Fibroblast of upper back skin (primary cell): ENCODE measurements at places on chromosomes 7 and 10.

DNA sequence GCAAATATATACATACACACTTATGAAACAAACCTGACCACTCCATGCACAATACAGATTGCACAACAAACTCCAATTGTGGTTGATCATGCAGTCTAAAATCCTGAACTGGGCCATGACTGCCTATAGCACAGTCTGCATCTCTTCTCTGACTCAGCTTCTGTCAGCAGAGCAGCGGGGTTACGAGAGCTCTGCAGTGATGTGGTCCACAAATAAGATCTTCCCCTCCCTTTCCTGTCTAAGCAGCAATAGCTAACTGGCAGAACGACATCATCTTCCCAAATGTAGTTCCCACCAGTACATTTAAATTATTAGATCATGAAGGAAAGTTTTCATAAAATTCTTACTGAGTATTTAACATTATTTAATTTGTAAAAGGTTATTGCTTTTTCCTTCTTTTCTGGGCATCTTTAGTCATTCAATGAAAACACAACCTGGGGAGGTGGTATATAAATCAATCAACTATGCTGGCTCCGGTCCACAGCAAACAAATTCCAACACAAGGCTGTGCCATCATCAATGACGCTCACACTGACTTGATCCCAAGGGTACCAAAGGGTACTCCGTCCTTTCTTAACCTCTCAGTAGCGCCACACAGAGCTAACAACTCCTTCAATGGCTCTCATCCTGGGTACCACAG is 17.1 kb downstream of the ARHGAP21 start:
- peak; percentile 95 for DNase-seq

GRCh38 chr7:4641091-4641666 is 40.9 kb upstream of the FOXK1 start:
- DNase-seq = no peak

DNA sequence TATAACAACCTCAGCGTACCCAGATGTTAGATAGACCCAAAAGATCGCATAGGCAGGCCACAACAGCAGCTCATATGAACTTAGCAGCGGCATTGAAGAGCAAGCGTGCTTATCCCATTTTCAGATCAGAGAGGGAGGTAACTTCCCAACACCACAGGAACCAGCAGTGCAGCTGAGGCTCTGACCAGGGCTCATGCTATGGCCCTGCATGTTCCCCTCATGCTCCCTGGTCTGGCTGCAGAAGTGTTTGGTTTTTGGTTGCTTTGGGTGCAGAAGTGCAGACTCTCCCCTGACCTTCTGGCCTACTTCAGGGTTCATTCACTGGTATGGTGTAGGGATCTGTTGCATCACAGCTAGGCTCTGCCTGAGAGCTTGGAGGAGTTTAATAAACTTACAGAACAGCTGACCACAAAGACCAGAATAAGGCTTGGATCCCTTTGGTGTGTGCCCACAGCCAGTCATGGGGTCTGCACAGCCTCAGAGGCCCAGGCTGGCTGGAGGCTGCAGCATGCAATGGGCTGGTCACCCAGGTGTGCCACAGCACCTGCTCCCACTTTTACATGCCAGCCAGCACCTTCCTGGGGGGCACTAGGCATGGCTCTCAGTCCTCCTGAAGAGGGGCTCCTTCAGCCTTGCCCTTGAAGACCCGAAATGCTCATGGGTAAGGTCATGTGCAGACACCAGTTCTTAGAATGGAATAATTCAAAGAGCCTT is 9.1 kb upstream of the CXCL12 start:
- no peak for DNase-seq

- no peak for DNase-seq
Measured at GRCh38 chr7:90210981-90211380, 559 bp upstream of the STEAP2 start.

DNA sequence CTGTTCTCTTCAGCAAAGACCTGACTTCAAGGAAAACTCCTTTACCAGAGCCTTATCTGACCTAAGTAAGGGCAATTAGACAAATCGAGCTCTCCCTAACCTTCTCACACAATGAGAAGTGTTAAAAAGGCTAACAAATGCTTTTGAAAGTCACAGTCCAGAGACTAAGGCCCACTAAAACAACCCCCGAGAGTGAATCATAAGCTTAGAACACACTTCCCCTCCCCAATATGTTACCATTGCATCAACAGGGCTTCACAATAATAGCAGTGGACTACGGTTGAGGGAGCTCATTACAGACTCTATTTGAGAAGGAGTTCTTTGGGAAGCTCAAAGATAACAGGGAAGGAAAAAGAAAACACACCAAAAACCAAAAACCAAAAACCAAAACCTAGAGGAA is 28.6 kb upstream of the ZEB1 start:
- peak; percentile 32 for DNase-seq

GRCh38 chr10:35409094-35409582 is 72.8 kb downstream of the CCNY start:
- peak; percentile 76 for DNase-seq

DNA sequence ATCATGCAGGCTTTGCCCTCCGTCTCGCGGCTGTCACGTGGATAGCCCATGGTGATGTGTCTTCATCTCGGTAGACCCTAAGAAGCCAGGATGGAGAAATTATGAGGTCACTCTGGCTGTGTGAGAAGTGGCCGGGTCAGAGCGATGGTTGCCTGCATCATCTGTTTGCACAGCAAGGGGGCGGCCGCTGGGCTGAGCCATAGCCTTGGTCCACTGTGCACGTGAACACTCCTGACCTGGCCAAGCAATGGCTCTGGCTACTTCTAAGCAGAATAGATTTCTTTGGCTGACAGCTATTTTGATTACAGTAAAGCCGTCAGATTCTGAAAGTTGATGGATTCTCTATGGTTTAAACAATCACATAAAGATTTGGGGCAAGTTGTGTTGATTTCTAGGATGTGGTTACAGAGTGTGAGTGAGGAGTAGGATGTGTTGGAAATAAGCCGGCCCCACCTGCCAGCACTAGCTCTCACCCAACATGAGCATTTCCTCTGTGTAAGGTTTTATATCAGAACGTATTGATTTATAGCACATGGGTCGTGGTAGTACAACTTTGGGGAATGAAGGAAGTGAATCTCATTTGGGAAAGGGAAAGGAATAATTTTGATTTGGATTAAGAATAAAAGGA is 214.4 kb upstream of the GPR26 start:
- no peak for DNase-seq

GRCh38 chr10:615583-616152 is 73.8 kb downstream of the DIP2C start:
- DNase-seq = peak; percentile 87

- DNase-seq = no peak
Measured at GRCh38 chr7:133641436-133641835, 388.6 kb downstream of the EXOC4 start.

GRCh38 chr10:84820120-84820519 is 491.7 kb downstream of the CCSER2 start:
- no peak for DNase-seq

DNA sequence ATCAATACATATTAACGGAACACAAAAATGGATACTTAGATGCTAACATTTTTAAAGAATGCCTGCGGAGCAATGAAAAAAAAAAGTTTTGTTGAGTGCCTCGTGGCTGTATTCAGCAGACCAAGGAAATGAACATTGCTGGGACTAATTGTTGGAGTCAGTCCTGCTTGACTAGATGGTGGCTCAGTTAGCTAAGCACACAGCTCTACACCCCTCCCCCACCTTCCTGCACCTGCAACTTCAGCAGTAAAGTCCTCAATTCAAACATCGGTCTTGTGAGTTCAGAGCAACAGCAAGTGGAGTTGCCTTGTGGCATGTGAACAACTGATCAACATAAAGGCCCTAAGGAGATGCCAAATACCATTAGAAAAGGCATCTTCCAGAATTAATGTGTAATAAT is 326.0 kb upstream of the NPSR1 start:
- no peak for DNase-seq

- peak; percentile 20 for DNase-seq
Measured at GRCh38 chr10:95508730-95509129, 52.4 kb downstream of the SORBS1 start.

DNA sequence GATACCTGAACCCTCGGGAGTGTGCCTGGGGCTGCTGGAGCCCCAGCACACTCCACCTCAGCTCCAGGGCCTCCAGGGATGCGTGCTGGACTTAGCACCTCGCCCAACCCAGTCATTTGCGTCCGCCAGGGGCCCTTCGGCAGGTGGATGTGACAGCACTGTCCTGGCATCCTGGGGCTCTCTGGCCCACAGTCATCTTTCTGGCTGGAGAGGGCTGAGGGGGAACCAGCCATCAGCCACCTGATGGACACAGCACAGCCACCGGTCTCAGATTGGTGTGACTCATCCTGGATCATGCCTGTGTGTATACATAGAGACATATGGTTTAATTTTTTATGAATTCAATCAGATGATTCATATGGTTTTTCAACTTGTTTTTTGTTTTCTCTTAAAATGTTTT is 11.1 kb downstream of the ZNF775 start:
- DNase-seq = peak; percentile 41

DNA sequence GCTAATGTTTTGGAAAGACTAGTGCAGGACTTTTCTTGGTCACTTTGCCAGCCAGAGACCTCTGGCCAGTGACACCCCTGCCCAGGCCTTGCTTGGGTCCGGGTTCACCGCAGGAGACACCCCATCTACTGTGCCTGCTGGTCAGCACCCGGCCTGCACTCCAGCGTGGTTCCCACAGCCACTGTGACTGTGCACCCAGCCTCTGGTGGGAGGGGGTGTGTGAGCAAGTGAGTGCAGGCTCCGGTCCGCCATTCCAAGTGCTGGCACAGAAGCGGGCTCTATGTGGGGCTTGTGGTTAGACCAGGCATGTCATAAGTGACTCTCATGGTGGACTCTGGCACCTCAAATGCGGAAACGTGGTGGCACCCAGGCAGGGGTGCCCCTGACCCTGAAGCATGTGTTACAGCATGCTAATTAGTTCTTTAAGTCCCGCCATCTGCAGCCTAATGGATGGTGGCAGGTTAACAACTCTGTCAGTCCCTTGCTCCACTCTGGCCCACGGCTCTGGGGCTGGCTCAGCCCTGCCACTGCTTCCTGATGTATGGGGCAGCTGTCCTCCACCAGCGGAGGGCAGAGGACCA is 311.9 kb upstream of the HGF start:
- DNase-seq = no peak

DNA sequence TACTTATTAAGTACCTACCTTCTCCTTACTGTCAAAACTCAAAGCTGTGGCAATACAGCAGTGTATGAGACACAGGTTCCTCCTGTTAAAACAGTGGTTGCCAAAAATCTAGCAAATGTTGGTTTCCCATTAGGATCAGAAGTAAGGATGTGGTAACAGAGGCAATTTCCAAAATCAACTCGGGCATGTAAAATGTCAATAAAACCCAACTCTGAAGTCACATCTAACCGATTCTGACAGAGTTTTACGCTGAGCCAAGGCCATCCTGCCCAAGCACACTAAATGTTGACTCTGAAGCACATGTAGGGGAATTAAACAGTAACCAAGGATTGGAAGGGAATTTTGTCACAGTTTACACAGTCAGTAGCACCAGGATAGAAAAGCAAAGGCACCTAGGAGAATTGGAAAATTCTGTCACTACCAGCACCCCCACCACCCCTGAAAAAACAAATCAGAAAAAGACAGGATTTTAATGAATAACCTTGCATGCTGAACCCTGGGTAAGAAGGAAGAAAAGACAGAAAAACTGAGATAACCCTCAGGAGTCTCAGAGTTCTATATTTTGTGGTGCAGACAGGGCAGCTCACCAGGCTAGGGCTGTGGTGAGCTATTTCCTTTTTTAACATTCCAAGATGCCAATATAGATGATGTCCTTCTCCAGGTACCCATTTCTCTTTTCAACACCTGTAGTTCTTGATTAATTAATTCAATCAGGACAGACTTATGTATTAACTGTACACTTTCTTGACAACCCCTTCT is 119.5 kb downstream of the DOCK4 start:
- DNase-seq = no peak

- DNase-seq = peak; percentile 63
Measured at GRCh38 chr10:124992462-124993344, 50.8 kb downstream of the ZRANB1 start.

DNA sequence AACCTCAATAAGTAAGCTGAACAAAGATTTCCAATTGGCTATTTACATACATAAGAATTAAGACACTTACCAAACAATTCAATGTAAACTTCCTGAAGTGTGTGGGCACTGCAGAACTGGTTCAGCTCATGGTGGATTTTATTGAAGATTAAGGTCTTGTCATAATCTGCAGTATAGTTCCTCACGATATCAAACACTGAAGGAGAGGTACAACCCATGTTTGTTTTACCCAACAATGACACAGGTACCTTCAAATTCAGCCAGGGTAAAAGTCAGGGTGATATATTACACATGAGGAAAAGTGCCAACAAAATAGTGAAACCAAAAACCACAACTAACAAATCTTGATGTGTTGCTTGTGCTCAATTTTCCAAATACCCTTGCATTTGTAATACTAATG is 10.0 kb downstream of the ERLIN1 start:
- no peak for DNase-seq

- no peak for DNase-seq
Measured at GRCh38 chr7:81235997-81236396, 317.1 kb upstream of the SEMA3C start.

GRCh38 chr10:106830006-106830405 is 334.5 kb downstream of the SORCS1 start:
- DNase-seq = no peak

DNA sequence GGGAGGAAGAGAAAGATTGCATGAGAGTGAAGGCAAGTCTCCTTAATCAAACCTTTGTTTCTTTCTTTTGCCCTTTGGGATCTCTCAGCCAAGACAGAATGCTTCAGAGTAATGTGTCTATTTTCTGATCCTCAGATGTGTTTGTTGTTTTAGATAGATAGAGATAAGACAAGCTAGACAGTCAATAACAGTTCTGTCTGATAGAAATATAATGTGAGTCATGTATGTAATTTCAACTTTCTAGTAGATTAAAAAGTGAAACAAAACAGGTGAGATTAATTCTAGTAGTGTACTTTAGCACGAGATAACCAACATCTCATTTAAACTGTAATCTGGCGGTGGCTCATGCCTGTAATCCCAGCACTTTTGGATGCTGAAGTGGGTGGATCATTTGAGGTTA is 159.2 kb downstream of the GATA3 start:
- DNase-seq = no peak

GRCh38 chr10:63265683-63266235 is 132.6 kb downstream of the NRBF2 start:
- DNase-seq = no peak

DNA sequence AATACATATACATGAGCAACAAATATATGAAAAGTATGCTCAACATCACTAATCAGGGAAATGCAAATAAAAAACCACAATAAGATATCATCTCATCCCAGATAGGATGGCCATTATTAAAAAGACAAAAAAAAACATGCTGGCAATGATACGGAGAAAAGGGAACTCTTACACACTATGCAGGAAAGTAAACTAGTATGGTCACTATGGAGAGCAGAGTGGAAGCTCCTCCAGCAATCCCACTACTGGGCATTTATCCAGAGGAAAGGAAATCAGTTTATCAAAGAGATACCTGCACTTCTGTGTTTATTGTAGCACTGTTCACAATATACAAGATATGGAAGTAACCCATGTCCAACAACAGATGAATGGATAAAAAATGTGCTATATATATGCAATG is 217.5 kb downstream of the SDK1 start:
- peak; percentile 51 for DNase-seq

- DNase-seq = peak; percentile 82
Measured at GRCh38 chr10:71864911-71865361, 13.9 kb upstream of the PSAP start.
